ENCODE measurements at places on chromosomes 1 and 21. TPM values are rescaled to one million over a fixed set of nuclear protein-coding genes. Genes with fewer than 3 reads are reported as not detected.

The CASZ1 gene
- total RNA-seq = 5.9 TPM

The CHI3L2 gene
- 2.9 TPM for total RNA-seq

The ATP1A4 gene
- total RNA-seq = 1.7 TPM

The GJA5 gene
- 2.0 TPM for total RNA-seq

The TP73 gene
- not detected for total RNA-seq

The VAMP4 gene
- total RNA-seq = 31.0 TPM

The RPTN gene
- not detected for total RNA-seq

The LDLRAD1 gene
- total RNA-seq = not detected

The SHISAL2A gene
- 2.1 TPM for total RNA-seq

The UMODL1 gene
- 1.0 TPM for total RNA-seq

The CFAP74 gene
- 9.9 TPM for total RNA-seq

The CRYAA gene
- not detected for total RNA-seq

The AGMAT gene
- total RNA-seq = 3.3 TPM

The MTF1 gene
- total RNA-seq = 24.5 TPM

The ACAP3 gene
- total RNA-seq = 187 TPM

The SLC22A15 gene
- 37.3 TPM for total RNA-seq

The NVL gene
- 24.5 TPM for total RNA-seq

The ADCY10 gene
- total RNA-seq = 1.7 TPM

The ST6GALNAC3 gene
- 18.1 TPM for total RNA-seq

The CASQ2 gene
- 1.2 TPM for total RNA-seq

The SCNM1 gene
- total RNA-seq = 30.1 TPM

The MAP3K21 gene
- total RNA-seq = 7.1 TPM

The CACHD1 gene
- 17.1 TPM for total RNA-seq

The DIO1 gene
- total RNA-seq = not detected

The BMP8A gene
- 6.4 TPM for total RNA-seq

The RAP1A gene
- 70.3 TPM for total RNA-seq

The TNNT2 gene
- total RNA-seq = 31.5 TPM

The OR2T11 gene
- total RNA-seq = not detected

The GBP7 gene
- not detected for total RNA-seq

The MECR gene
- 49.5 TPM for total RNA-seq

The CAPN8 gene
- total RNA-seq = 0.66 TPM

The FGGY gene
- 38.3 TPM for total RNA-seq

The LYPLAL1 gene
- total RNA-seq = 38.4 TPM

The USH2A gene
- 0.40 TPM for total RNA-seq

The CELA2A gene
- not detected for total RNA-seq

The WDR64 gene
- total RNA-seq = not detected

The HDGF gene
- 100 TPM for total RNA-seq

The CD1E gene
- not detected for total RNA-seq

All from dorsolateral prefrontal cortex (tissue), 122 donors.